ENCODE measurements at places on chromosomes 1 and 21. TPM values are rescaled to one million over a fixed set of nuclear protein-coding genes. Genes with fewer than 3 reads are reported as not detected.

DNA sequence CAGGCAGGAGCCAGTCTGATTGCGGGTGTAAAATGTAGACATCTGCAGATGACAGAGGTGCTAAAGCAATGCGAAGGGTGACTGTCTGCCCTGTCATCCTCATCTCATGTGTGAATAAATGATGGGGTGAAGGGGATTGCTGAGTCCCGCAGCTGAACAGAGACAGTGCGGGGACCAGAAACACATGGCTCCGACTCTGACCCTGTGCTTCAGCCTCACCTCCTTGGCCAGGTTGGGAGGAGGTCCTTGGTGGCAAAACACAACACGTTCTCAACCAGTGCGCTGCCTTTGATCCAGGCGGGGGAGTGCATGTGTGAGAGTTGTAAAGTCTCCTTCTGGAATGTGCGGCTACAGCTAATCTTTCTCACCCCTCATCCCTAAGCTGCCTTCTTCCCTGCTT lies 32.0 kb upstream of the TTC22 start:
- no peak for DNase-seq
- H3K27ac ChIP-seq, result no peak overlapping the region
- no peaks in the 10 kb centered on the region for H3K4me1 ChIP-seq
- H3K36me3 ChIP-seq, result no peaks in the 10 kb centered on the region
- H3K4me3 ChIP-seq, result no peak overlapping the region

GRCh38 chr1:151680391-151680790 lies 36.2 kb downstream of the CELF3 start:
- no peak overlapping the region for H3K4me3 ChIP-seq
- no peak for DNase-seq
- no peaks in the 10 kb centered on the region for H3K27me3 ChIP-seq
- H3K4me1 ChIP-seq, result no peaks in the 10 kb centered on the region
- H3K36me3 ChIP-seq, result no peaks in the 10 kb centered on the region

- no peak for DNase-seq
- no peaks in the 10 kb centered on the region for H3K4me1 ChIP-seq
- H3K36me3 ChIP-seq, result no peaks in the 10 kb centered on the region
- H3K27ac ChIP-seq, result no peak overlapping the region
These were observed 123.9 kb downstream of the ST6GALNAC3 start for GRCh38 chr1:76198452-76198851.

TSPAN2 gene
- total RNA-seq, result 6.9 TPM

DNA sequence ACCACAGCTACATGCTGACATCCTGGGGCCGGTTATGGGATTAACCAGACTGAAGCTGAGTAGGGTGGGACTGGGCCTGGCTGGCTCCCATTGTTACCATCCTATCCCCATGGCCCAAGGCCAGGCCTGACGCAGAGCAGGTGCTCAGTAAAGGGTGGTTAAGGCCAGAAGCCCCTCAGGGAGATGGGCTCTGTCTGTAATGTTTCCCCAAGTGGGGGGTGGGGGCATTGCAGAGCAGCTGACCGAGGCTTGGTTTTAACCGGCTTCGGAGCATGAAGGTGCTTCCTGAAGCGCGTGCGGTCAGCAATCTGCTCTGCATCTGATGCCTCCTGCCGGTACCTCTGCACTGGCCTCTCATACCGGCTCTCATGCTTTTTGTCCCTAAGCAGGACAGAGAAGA lies 83.4 kb upstream of the ACTL8 start:
- no peaks in the 10 kb centered on the region for H3K4me1 ChIP-seq
- no peak overlapping the region for H3K27ac ChIP-seq
- H3K4me3 ChIP-seq, result no peak overlapping the region
- DNase-seq, result no peak
- no peaks in the 10 kb centered on the region for H3K36me3 ChIP-seq

Measured in Caco-2 (cell line).